ENCODE measurements at places on chromosomes 3 and 15.
A peak's percentile ranks its signal among the peaks of the same experiment; 100 is the strongest.

GRCh38 chr3:42667523-42668412, 14.3 kb downstream of the ZBTB47 start:
- DNase-seq = no peak

DNA sequence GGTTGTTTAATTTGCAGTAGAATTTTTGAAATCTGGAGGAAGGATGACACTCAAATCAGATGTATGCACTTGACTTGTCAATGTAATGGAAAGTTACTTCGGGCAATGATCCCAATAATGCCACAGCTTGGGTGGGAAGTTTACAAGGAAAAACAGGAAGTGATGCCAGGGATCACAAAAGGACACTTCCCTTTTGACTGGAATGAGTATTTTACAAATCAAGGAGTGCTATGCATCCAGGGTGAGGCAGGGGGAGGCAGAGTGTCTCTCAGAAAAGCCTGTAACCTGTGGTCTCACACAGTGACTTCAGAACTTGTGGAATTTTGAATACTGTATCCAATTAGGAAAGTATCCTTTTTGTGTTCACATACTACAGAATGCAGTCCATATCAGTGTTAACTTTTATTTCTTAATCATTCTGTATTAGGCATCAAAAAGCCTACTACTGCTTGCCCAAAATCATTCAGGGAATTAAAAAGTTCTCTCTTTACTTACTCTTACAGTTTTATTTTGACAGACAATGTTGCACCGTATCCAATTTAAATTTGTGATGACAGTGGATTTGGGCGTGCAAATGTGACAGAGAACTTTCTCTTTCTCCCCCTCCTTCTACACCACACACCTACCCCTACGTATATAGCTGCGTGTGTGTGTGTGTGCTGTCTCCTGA, 445.1 kb downstream of the MECOM start:
- peak; percentile 54 for DNase-seq

- no peak for DNase-seq
These were observed 543.6 kb downstream of the AGBL1 start for GRCh38 chr15:86623236-86623635.

- no peak for DNase-seq
These were observed 57.2 kb downstream of the CBLB start for GRCh38 chr3:105811518-105812193.

DNA sequence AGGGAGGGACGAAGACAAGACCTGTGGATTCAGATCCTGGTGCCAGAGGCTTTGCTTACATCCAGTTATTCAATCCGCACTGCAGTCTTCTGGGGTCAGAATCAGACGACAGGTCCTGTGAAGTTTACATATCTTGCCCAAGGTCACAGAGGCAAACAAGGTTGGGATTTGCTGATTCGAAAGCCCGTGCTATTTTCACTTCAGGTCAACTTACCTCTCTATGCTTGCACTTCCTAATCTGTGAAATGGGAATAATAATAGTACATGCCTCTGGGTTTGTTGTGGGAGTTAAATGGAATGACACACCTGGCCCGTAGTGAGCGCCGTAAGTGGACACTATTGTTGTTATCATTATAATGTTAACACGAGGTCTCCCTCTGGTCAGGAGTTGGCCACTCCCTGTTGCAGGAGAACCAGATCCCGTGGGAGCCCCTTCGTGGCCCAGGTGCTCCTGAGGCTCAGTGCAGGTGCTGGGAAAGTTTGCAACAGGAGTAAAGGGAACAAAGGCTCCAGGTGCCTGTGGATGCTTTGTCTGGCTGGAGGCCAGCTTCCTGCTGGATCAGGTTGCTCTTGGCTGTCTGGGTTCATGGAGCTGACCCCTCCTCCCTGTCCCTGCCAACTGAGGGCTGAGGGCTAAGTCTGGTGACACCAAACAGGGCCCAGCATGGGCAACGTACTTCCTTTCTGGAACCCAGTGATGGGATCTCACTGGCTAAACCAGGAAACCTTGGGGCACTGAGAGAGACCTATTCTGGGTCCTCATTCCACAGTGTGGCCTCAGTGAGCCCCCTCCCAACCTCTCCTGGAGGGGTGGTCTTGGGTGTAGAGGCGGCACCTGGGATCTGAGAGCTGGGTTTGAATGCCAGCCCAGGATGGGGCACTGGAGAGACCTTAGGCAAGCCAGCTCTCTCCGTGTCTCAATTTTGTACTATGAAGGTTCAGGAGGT, 40.1 kb upstream of the SEMA4B start:
- no peak for DNase-seq

DNA sequence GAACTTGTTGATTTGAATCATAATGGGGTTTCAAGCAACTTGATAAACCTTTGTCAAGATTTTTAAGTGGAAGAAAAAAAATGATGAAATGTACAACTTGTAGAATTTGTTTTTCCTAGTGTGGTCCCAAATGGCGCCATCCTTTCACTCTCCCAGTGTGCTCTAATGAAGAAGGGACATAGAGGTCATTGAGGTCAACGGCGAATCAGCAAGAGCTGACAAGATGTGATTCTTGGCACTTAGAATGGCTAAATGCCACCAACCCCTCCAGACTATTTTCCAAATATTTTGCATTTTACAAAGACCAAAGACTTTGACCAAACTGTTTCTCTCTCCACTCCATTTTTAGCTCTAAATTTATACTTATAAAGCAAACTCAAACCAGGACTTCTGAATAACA, 320.2 kb upstream of the MME start:
- no peak for DNase-seq

DNA sequence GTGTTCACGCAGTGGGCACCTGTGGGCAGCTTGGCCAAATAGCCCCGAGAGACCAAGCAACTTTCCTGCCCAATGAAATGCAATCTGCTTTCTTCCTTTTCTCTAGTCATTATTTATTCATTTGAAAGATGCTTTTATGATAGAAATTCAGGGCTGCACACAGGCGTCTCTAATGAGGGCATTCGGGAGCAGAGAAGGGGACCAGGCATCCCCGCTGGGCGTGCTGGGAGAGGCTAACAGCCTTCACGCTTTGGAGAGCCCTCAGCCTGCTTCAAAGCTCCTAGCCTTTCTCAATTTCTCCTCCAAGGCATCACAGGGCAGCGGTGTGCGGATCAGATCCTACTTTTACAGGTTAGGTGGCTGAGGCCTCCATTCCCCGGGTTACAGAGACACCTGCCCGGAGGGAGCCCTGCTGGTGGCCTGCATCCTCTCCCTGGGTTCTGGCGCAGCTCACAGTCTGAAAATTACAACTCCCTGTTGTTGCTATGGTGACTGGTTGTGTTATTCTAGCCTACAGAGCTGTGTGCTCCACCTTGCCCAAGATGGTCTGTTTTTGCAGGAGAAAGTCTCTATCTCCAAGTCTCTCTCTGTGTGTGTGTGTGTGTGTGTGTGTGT, 21.8 kb upstream of the KLF13 start:
- DNase-seq = no peak
